ENCODE measurements at places on chromosomes 6 and 20.

- DNase-seq, result no peak
Observed at GRCh38 chr6:116386581-116387299, 16.0 kb downstream of the DSE start.

GRCh38 chr6:106730718-106731117 lies 101.3 kb downstream of the QRSL1 start:
- no peak for DNase-seq

DNA sequence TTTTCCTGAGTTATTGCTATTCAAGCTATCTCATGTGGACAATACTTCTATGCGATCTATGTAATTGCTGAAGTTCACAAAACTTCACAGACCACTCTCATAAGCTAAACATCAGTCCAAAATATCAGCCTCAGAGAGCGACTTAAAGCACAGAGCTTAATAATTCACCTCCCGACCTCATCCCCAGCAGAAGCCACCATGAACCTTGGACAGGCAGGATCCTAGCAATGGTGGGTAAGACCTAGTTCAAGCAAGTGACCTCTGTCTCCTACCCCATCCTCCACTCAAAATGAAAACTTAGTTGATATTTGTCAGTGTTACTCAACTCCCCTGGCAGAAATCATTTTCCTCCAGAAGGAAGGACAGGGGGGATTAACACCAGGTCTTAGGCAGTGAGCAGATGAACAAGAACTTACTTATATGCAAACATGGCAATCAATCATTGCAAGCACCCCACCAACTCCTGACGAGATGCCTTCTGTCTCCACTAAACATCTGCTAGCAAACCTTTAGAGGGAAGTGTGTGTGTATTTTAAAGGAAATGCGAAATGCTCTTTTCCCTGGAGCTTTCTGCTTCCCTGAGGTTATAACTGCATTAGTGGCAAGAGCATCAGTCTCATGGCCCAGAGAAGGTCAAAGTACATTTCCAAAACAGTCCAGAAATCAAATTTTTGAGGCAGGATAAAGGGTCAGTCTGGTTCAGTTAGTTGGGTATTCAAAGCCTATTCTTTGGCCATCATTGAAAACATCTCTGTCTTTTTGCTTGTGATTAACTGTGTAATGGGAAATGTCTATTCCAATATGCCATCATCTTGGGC lies 90.0 kb downstream of the SLC22A23 start:
- DNase-seq, result no peak

DNA sequence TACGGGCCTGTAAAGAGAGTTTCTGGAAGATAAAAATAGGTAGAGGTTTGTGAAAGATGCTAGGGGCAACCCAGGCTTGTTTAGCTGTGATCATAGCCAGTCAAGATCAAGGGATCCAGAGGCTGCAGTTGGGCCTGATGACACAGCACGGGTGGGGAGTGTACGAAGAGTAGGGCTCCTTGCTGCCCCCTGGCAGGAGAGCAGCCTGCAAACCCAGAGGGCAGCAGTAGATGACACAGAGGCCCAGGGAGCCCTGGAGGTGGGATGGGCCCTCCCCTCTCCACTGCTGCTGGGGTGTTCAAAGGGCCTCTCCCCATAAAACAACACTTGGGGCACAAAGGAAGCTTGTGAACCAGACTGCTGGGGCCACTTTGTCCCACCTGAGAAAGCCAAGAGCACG lies 47.2 kb downstream of the VEGFA start:
- DNase-seq, result no peak

GRCh38 chr6:25868436-25869183 lies 5.4 kb downstream of the SLC17A3 start:
- no peak for DNase-seq

GRCh38 chr6:73803562-73804241 lies 107.7 kb downstream of the CD109 start:
- peak; percentile 5 for DNase-seq

- DNase-seq, result no peak
Observed at GRCh38 chr6:16190214-16190613, 48.2 kb upstream of the GMPR start.

GRCh38 chr20:60272790-60273189 lies 314.6 kb downstream of the CDH26 start:
- no peak for DNase-seq

DNA sequence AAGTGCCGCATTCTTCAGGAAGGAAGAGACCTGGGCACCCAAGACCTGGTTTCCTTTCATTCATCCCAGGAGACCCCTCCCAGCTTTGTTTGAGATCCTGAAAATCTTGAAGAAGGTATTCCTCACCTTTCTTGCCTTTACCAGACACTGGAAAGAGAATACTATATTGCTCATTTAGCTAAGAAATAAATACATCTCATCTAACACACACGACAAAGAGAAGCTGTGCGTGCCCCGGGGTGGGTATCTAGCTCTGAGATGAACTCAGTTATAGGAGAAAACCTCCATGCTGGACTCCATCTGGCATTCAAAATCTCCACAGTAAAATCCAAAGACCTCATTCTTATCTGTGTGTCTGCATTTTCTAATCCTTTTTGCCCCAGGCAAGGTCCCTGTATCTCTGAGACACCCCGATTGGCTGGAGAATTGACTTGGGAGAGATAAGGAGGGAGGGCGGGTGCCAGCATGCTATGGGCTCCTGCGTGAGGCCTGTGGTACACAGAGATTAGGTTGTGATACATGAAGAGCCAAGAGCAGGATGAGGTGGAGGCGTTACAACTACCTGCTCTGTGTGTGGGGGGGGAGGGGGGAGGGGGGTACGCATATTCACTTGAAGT lies 4.8 kb downstream of the MUC21 start:
- no peak for DNase-seq

DNA sequence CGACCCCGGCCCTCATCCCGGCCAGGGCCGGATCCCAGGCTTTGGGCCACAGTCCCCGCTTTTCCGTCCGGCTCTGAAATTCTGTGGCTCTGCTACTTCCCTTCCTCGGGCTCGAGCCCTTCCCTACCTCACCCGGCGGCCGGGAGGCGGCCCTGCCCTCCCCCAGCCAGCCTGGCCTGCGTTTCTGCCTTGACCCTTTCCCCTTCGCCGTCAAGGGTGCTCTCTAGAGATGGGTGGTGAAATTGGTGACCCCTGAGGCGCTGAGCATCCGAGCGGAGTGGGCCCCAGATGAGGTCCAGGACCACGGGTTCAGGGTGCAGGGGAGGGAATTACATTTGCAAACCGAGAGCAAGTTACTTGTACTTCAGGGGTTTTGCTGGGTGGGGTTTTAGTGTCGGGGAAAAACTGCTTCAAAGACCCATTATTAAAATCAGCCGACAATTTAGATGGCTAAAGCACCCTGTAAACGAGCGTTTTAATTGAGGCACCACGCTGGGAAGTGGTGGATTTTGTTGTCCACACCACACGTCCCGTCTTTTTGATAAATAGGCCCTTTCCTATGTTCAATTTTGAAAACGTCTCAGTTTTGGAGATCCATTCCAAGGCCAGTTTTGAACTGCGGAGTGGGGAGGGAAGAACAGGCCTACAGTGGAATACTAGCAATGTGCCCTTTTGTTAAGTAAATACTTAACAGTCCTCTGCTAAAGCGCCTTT lies 9.9 kb downstream of the TFAP2A start:
- DNase-seq, result no peak

DNA sequence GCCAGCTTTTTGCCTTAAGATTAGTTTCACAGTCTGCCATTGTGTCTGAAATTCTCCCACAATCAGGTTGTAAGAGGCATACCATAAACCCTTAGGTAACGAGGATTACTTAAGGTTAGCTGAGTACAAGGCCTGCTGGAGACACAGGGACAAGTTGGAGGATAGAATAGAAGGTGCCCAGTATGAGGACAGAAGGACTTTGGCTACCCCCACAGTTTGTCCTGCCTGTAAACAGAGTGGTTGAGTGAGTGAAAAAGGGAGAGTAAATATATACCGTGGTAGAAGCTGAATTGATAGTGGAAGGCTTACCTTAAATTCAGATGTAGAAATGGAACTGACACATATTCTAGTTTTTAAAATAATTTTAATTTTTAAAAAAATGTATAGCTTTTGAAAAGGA lies 19.3 kb downstream of the RPRD1B start:
- no peak for DNase-seq

- DNase-seq, result no peak
Observed at GRCh38 chr6:37141281-37142049, 28.5 kb upstream of the PIM1 start.

DNA sequence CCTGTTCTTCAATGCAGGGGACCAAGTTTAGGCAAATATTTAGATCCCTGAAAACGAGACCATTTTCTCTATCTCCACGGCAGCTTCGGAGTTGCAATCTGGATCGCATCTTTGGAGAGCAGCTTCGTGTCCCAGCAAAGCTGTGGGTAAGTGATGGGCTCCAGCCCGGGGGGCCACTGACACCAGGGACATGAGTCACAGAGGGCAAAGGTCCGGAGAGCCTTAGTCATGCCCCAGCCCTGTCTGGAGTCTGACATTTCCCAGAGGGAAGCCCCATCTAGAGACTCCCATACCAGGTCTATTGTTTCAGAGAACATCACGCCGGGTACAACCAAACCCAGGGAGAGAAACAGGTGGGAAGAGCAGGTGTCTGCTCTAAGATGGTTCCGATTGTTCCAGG lies 95.9 kb downstream of the NFATC2 start:
- DNase-seq, result no peak

- DNase-seq, result peak; percentile 99
Observed at GRCh38 chr6:156618600-156619205, 158.5 kb upstream of the ARID1B start.

- DNase-seq, result no peak
Observed at GRCh38 chr6:79694156-79694555, 63.0 kb downstream of the SH3BGRL2 start.

DNA sequence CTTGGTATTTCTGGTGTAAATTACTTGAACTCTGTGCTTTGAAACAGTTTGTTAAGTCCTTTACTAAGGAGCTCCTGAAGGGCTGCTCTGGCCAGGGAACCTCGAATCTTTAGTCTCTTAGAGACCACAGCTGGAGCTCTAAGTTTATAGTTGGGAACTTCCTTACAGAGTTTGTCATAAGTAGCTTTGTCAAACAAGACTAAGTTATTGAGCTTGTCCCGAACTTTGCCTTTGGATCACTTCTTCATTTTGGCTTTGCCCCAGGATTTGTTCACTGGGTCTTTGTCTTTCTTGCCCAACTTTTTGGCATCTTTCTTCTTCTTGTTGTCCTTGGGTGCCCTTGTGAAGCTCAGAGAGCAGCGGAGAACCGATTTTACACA lies 64.8 kb downstream of the FAM50B start:
- DNase-seq, result no peak

- DNase-seq, result no peak
Observed at GRCh38 chr6:130560231-130560630, 194.4 kb downstream of the TMEM200A start.

DNA sequence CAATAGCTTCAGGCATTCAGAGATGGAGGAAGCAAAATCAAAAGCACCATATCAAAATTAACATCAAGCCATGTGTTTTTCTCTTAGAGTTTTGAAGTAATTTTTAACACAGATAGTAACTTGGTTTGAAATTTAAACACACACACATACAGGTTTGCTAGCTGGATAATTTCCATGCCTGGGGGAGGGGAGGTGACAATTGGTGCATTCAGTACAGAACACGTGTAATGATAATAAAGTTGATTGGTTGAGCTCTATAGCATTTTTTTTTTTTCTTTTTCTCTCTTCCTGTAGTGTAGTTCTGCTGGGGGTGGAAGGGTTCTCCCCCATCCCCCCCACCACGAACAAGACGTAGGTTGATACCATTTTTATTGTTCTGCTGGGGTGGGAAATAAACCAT lies 564.8 kb downstream of the LMBRD1 start:
- no peak for DNase-seq

DNA sequence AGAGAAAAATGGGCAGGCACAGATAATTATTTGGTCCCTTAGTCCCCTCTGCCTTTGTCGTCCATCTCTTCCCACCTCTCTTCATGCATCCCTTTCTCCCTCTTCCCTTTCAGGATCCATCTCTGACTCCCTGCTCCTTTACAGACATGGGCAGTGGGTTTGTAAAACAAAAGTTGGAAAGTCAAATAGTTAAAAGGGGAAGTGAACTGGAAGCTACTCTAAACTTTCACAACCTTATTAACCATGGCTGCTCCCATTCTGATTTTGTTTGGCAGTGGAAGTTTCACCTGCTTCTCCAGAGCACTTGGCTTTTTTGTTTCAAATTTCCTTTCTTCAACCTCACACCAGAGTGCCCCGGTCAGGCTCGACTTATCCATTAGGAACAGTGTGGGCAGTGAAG lies 1.2 kb downstream of the HLA-DQA2 start:
- no peak for DNase-seq

- no peak for DNase-seq
Observed at GRCh38 chr6:158389193-158389919, 77.1 kb downstream of the TULP4 start.

- DNase-seq, result no peak
Observed at GRCh38 chr20:50029083-50029696, 46.4 kb downstream of the SNAI1 start.

- DNase-seq, result peak; percentile 61
Observed at GRCh38 chr6:166957087-166957804, 896 bp upstream of the RNASET2 start.

GRCh38 chr20:20255099-20255498 lies 112.8 kb upstream of the INSM1 start:
- DNase-seq, result no peak

GRCh38 chr6:29739136-29739881 lies 16.1 kb downstream of the HLA-F start:
- DNase-seq, result no peak

DNA sequence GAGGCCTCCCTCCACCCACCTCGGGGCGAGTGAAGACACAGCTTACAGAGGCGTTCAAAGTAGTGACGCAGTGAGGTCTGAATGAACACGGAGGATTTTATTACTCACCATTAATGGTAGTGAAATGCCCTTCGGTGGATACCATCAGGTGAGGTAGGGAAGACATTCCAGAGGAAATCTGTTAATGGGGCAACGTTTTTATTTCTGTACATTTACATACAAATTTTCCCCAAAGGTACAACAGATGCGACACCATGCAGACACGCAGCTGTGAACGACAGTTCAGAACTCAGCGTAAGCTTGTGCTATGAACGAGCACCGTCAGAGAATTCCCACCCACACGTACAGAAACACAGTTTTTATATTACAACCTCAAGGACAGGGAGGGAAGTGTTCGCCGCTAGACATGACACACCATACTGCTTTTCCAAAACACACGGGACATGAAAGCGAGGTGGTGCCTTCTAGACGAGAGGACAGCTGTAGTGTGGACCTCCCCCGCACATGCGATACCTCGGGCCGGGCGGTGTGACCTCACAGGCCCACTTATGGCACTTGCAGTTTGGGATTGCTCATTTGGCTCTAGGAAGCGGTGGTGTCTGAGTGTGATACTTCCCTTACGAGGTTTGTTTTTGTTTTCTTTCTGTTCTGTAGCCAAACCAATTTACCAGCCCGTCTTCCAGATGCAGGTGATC lies 10.7 kb downstream of the PSMG4 start:
- no peak for DNase-seq

DNA sequence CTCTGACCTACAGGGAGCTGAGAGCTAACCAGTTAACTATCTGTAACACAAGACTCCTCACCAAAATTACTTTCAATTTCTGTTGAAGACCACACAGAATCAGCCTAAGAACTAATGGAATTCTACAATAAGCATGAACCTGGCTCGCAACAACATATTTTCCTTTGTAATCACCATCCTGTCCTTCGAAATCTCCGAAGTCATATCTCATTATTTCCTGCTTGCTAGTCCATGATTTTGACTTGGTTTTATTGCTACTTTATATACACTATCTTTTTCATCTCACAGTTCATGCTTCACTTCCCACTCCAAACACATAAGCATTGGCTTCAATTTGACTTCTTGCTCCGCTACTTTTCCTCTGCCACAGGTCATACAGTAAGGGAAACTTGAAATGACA lies 405.8 kb upstream of the FKBP1C start:
- DNase-seq, result no peak
